Right cardiac atrium (tissue), 5 donors: ENCODE measurements at places on chromosomes 2 and 18.
A peak's percentile ranks its signal among the peaks of the same experiment; 100 is the strongest.

DNA sequence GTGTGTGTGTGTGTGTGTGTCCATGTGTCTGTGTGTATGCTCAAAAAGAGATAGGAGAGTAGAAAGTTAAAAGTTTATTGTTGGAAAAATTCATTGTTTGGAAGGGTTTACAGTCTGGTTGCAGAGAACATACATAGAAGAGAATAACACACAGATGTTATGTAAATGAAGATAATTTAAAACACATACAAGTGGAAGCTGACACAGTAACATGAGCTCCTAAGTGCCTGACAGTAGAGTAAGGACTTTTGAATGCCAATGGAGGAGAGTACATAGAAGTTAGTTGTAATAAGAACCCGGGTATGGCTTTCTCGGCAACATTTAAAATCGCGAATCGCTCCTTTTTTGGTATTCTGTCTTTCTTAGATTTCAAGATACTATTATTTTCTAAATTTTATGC is 137.0 kb upstream of the FANCL start:
- no peak for DNase-seq

DNA sequence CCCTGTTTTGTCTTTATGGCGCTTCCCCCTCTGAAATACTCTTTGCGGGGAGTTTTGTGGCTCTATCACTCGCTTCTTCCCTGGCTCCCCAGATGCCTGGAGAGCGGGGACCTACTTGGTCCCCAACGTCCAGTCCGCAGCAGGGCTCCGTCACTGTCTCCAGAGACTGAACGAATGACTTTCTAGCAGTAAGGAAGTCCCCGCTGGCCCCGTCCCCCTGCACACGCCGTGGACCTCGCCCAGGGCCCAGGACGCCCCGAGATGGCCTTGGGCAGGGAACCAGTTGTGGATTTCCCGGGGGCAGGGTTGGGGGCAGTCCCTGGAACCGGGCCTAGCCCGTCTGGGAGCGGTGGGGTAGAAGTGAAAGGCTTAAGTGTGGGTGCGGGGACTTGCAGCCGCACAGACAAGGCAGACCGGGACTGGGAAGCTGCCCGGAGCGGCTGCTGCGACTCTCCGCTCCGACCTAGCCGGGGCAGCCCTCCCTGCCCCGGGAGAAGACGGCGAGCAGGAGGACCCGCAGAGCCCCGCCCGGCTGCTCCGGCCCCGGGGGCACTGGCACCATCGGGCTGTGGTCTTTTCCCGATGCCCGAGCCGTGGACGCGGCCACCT is 821 bp upstream of the EPHA4 start:
- DNase-seq = peak; percentile 52

DNA sequence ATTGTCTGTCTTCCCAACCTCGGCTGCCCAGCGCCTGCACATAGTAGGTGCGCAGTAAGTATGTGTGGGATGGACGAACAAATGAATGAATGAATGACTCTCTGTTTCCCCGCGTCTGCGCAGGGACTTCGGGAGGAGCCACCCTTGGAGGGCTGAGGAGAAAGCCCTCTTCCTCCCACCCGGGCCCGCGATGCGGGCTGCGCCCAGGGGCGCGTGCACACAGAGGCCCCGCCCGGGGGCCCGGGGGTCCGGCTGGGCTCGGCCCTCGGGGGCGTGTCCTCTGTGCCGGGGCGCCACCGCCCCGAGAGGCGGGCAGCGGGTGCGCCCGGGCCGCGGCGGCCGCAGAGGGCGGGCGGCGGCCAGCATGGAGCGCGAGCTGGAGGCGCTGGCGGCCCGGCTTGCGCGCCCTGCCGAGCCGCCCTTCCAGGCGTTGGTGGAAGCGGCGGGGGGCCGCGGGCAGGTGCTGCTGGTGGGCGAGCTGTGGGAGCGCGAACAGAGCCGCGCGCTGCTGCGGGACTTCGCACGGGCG is at the start of gene C2orf72:
C2orf72 (plus strand) TSS at position 322 of the 529 bp plus-strand sequence; CDS start at position 365, 43 bp downstream.
- no peak for DNase-seq

DNA sequence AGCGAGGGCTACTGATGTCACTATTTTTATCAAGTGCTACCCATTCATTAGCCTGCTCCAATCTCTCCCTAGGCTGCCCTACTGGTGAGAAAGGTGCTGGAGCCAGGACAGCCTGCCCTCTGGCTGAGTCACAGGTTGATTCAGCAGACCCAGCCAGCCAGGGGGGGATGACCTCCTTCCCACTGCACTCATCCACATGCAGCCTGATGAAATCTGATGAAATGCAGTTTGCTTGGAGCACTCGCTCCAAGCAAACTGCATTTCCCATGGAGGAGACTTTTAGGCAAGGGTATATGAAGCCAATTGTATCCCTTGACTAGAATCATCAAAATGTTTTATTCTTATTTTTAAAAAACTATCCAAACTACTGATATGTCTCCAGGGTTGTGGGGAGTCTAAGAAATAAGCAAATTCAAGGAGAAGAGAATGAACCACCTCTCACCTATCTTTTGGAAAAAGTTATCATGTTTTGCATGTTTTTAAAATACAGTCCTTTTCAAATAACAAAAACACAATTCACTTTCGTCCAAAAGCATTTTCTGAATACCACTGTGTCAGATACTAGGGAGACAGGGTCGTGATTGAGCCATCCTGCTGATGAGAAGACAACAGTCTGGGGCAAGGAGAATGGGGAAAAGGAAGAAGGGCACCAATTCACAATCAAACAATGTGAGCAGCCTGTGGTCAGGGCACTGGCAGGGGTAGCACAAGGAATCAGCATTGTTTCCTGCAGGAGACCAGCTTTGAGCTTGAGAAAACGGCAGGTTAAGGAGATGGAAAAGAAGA is 128.3 kb downstream of the AFF3 start:
- DNase-seq = peak; percentile 71

- no peak for DNase-seq
Measured at GRCh38 chr2:205931388-205931787, 154.6 kb downstream of the INO80D start.

- no peak for DNase-seq
Measured at GRCh38 chr18:56157541-56157940, 480.9 kb downstream of the TXNL1 start.

DNA sequence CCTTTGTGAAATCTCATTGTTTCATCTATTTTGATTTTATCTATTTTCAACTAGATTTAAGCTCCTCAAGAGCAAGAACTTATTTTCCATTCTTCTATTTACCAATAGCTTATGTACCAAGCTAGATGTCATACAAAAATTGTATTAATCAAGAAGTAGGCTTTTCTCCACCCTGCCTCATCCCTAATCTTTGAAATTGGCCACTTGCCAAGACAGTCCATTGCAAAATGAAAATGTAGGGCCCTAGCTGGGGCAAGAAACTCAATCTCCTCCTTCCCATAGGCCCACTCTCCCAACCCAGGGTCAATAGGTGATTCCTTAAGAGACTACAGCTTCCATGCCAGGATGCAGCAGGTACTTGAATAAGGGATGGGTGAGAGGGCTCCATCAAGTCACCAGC is 39.3 kb upstream of the STPG4 start:
- DNase-seq = no peak
